ENCODE measurements at places on chromosomes 5 and 9.

DNA sequence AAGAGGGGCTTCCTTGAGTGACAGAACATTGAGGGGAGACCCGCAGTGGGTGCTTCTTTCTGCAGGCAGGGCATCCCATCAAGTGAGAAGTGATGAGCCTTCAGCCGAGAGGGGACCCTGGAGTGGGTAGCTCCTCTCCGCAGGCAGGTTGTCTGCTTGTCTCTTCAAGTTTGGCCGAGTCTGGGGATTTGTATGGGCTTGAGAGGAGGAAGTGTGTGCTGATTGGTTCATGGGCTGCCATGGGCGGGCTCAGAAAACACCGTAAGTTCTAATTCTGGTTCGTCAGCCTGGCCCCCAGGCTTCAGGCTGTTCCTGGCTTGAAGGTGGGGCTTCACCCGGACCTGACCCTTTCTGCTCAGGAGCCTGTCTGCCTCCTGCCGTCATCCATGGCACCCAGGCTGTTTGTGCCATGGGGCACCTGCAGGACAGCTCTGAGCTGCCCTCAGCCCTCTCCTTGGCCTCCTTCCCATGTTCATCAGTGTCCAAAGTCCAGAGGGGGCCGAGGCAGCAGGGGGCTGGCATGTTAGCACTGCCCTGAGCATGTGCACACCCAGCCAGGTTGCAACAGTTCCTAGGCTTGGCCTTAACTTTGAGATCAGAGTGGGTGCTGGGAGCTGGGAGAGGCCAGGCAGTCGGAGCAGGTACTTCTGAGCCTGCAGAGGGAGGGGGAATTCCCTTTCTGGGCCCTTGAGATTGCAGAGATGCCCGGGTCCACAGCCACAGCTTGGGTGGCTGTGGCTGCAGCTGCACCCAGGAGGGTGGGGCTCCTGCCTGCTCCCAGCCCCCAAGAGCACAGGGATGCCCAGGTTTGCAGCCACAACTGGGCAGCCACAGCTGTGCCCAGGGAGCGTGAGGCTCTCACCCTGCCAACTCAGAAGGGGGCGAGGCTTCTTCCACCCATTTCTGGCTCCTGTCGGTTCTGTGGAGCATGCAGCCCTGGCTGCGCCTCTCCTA, 13.5 kb upstream of the DHFR start:
- DNase-seq = no peak

GRCh38 chr5:151772846-151773561, 1.2 kb downstream of the G3BP1 start:
- DNase-seq = no peak

DNA sequence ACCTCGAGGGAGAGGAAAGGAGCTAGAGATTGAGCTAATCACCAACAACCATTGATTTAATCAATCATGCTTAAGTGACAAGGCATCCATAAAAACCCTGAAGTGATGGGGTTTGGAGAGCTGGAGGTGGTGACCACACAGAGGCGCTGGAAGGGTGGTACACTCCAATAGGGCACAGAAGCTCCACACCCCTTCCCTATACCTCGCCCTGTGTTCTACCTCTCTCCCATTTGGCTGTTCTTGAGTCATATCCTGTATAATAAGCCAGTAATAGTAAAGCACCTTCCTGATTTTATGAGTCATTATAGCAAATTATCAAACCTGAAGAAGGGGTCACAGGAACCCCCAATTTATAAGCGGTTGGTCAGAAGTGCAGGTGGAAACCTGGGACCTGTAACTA, 18.3 kb downstream of the ACTL7B start:
- no peak for DNase-seq

DNA sequence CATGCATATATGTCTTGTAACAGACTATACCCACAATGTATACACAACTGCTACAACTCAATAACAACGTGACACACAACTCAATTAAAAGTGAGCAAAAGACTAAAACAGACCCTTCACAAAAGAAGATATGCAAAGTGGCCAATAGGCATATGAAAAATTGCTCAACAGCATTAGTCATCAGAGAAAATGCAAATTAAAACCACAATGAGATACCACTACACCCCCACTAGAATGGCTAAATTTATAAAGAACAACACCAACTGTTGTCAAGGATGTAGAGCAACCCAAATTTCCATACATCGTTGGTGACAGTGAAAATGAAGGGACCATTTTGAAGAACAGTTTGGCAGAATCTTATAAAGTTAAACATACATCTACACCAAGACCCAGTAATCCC, 38.9 kb downstream of the GABRB2 start:
- DNase-seq = no peak

DNA sequence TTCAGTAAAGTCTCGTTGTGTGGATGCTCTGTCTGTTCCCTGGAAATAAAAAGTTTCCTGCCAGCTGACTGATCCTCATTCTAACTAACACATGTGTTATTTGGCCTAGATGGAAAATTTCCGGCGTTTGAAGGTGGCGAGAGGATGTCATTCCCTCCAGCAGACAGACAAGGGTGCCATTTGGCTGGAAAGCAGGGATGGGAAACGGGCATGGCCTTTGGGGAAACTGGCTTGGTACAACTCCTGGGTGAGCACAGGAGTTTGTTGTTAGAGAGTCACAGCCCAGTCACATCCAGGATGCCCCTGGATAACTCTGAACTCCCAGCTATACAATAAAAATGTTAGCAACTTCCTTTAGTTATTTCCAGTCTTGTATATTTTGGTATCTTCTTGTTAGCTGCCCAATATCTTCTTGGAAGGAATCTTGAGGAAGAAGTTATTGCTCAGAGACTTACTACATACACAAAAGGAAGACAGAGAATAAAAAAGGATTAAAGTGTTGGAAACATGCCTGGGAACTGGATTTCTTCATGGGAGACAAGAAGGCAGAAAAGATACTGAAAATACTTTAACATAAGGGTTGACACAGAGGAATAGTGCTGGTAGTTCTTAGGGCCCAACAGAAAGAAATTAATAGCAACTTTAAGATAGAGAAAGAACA, 41.9 kb downstream of the TEK start:
- DNase-seq = no peak

DNA sequence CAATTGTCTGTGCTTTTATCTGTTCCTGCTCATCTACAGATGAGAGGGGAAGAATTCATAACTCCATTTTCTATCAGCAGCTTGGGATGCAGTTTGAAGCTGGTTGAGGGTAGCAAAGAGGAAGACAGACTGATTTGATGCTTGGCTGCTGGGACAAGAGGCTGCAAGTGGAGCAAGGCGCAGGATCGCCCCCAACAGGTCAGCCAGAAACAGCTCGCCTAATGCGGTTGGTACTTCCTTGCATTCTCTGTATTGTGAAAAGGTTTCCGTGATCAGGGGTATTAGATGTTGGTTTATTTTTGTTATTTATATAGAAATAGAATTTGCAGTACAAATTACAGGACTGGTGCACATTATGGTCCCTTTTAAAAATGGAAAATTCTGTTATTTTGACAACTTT, 40.6 kb downstream of the ZNF883 start:
- no peak for DNase-seq

- DNase-seq = no peak
Observed at GRCh38 chr5:1421521-1422341, 23.5 kb downstream of the SLC6A3 start.

DNA sequence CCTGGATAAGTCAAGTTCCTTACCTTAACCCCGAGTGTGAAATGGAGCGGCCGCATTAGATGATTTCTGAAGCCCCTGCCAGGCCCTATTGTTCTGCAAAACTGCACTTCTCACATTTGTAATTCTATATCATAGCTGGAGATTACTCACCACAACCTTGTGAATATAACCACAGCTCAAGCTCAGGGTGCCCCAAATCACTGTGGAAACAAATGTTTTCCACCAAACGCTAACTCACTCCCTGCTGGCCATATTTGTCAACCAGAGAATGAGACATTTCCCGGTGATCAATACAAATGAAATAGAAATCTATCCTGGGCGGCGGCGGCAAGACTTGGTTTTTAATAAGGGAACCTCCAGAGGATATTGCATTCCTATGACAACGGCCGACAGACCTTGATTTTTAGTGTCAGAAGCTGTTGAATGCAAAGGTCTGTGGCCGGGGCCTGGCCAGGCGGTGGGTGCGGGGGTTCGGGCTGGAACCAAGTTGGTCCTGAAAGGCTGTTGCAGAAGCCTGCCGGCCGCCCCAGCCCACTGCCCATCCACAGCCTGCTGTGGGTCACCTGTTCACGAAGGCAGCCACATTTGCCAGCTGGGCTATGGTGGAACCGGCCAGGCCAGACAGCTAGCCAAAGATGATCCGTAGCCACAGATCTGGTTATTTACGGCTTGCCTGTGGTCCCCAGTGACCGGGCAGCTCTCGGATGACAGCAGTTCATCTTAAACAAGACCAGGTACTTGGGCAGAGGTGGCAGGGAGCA, 93.9 kb upstream of the LMX1B start:
- no peak for DNase-seq

DNA sequence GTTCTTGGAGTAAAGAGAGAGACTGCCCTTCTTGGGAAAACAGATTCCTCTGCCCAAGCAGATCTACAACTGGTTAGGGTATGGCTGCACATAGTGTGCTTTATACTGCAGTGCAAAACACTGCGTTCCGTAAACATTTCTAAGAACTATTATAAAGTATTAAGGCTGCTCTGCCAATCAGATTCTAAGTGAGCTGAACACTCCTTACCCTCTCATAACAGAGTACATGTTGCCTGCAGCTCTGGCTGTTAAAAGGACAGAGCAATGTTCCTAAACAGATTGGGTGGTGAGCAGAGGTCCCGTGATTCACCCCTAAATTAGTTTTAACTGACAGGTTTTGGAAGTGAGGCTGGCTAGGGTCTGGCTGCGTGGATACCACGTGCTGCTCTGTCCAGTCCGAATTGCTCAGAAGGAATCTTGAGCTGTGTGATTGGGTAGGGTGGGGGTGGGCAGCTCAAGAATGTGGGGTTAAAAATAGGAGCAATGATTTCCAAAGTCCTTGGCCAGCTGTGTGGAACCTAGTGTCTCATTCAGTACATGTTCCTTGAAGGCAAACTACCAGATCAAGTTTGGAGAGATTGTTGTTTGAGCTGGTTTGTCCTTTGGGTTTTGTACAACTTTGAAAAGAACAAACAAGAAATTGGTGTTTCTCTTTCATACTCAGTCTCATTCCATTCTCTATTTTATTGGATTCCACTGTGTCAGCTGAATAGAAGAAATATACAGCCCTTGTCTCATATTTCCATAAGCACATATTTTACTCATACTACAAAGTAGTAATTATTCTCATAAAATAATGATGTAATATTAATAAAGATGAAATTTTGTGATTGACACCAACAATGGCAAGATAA, 497.6 kb upstream of the CD180 start:
- DNase-seq = no peak

Data from NCI-H1105 (cell line).